ENCODE measurements at places on chromosomes 4 and X.
A peak's percentile ranks its signal among the peaks of the same experiment; 100 is the strongest.

DNA sequence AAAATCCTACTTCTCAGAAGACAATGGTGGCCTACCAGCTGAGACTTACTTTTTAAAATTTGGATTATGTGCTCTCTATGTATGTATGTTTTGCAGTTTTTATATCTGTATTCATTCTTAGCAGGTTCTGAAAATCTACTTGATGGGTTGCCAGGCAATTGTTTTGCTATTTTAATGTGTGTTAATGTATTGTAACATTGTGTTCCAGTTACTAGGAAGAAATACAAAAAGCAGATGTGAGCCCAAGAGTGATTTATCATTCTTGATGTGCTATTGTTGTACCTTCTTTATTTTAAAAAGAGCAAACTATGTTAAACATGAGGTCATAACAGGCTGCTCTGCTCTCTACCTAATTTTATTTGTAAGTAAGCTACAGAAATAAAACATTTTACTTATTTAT lies 81.9 kb downstream of the REPS2 start:
- no peak for DNase-seq

DNA sequence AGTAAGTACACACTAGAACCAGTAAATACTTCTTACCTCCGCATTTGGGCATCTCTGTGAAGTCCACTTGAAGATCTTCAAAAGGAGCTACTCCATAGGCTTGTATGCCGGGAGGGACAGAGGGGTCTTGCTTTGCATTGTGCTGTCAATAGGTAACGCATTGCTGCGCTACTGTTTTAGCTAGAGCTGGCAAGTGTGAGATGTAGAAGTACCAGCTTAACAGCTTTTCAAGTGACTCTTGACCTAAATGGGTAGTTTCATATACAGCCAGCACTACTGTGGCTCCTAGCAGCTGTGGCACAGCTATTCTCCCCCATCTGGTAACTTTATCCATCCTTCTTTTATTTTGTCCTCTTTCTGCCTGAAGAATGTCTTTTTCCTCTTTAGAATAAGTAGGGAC lies 205.3 kb upstream of the KLF8 start:
- DNase-seq: no peak

DNA sequence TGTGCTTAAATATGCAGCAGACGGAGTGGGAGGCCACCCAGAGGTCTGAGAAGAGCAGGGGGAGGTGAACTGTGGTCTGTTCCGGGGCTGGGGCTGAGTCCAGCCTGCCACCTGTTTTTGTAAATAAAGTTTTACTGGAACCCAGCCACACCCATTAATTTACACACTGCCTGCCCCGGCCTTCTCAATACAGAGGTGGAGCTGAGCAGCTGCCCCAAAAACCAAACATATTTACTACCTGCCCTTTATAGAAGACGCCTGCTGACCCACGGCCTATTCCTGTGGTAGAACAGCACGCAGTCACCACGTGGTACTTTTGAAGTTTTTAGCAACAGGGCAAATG lies 45.9 kb downstream of the FGFRL1 start:
- no peak for DNase-seq

DNA sequence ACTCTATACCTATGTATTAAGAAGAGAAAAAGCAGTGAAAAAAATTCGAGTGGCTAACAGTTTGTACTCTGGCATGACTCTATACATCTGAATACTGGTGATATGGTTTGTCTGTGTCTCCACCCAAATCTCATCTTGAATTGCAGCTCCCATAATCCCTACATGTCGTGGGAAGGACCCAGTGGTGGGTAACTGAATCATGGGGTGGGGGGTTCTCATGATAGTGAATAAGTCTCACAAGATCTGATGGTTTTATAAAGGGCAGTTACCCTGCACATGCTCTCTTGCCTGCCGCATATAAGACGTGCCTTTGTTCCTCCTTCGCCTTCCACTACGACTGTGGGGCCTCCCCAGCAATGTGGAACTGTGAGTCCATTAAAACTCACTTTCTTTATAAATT lies 70.4 kb downstream of the LRBA start:
- no peak for DNase-seq

GRCh38 chrX:135213200-135213844 lies 38.5 kb upstream of the ETDA start:
- DNase-seq: no peak

DNA sequence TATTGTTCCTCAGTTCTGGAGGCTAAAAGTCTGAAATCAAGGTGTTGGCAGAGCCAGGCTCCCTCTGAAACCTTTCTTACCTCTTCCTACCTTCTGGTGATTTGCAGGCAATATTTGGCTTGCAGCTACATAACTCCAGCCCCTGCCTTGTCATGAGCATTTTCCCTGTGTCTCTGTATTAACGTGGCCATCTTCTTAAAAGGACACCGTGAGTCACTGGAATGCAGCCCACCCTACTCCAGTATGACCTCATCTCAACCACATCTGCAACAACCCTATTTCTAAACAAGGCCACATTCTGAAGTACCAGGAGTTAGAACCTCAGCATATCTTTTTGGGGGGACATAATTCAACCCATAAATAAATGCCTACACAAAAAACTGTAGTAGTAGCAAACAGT lies 40.7 kb downstream of the FANCB start:
- peak; percentile 6 for DNase-seq

GRCh38 chr4:89868276-89868675 lies 26.4 kb upstream of the MMRN1 start:
- DNase-seq: no peak

GRCh38 chr4:81621490-81621889 lies 149.8 kb upstream of the RASGEF1B start:
- DNase-seq: no peak

DNA sequence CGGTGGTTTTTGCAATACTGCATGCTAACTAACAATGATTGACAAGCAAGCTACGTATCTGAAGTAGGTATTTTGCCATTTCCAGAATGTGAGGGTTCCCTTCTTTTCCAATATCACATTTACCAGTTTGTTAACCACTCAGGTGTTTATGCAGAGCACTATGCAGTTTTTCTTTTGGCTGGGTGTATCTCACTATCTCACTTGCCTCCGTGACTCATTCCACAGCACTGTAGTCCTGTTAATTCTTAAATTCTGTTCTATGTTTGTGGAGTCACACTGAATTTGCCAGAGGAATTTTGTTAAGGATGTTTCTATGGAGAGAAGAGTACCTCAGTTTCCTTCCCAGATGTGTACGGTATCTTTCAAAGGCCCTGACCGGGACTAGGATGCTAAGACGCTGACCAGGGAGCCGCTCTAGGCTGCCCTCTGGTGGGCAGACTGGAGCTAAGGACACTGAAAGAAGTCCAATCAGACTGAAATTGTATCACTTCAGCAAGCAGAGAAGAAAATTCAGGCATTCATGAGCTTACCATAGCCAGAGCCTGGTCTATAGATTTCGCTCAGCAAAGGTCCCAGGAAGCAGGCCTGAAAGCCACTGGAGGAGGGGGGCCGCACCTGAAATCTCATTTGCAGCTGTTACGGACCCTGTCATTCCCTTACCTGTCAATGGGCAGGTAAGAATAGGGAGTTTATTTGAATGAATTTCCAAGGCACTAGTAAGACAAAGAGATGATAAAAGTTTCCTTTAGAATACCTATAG lies 388.4 kb upstream of the SPOCK3 start:
- peak; percentile 3 for DNase-seq

DNA sequence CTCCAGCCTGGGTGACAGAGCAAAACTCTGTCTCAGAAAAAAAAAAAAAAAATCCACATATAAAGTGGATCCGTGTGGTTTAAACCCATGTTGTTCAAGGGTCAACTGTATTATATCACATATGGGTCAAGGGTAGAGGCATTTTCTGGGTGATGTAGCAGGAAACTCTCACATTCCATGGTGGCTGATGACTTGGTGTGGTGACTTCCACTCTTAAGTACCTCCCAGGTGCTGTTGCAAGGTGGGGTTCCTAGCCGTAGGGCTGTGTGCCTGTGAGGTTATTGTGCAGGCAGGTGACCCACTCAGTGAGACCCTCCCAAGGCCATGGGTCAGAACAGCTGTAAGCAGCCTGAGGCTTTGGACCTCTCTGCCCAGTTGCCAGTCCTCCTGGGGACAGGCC lies 17.0 kb downstream of the ELF4 start:
- no peak for DNase-seq

DNA sequence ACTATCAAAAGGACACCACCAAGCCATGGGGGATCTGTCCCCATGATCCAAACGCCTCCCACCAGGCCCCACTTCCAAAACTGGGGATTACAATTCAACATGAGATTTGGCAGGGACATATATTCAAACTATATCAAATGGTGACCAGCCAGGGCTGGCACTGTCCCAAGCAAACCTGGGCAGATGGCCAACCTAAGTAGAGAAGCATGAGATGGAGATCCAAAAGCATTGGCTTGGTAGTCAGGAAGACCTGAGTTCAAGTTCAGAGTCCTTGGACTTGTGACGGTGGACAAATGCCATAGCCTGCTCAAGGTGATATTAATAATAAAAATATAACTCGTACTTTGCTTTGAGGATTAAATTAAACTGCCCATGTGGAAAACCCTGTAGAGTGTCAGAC lies 79.2 kb upstream of the HS3ST1 start:
- no peak for DNase-seq
